ENCODE measurements at places on chromosomes 11 and 22. TPM values are rescaled to one million over a fixed set of nuclear protein-coding genes. Genes with fewer than 3 reads are reported as not detected.

DNA sequence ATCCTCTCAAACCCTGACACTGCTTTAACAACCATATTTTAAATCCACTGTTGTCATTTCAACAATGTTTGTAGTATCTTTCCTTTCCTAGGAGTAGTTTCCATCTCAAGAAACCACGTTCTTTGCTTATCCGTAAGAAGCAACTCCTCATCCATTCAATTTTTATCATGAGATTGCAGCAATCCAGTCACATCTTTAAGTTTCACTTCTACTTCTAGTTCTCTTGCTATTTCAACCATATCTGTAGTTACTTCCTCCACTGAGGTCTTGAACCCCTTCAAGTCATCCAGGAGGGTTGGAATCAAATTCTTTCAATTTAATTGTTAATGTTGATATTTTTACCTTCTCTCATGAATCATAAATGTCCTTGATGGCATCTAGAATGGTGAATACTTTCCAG lies 22.4 kb downstream of the CCDC82 start:
- no peak overlapping the region for H3K4me3 ChIP-seq
- no peaks in the 10 kb centered on the region for H3K27me3 ChIP-seq
- H3K27ac ChIP-seq, result no peak overlapping the region

DNA sequence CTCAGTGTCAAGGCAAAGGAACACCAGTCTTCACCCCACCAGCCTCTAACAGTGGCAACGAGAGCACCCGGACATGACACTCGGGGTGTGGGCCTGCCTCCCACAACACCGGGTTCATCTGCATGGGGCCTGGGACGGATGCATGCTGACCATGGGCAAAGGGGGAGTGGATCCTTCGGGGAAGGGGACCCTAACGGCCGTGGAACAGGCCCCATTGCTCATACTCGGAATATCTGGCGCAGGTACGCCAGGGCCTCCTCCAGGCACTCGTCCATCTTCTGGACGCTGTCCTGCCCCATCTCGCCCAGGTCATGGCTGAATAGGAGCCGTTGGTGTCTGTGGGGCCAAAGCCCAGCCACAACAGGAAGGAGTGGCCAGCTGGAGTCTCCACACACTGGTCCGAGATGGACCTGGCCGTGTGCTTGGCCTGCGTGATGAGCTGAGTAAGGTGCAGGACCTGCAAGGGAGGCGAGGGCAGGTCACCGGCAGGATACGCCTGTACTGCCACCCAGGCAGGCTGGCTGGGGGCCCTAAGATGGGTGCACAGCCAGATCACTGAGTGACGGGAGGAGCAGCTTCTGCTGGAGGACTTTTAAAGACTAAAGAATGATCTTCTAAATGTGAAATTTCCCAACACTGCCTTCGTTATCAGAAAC lies 96.8 kb downstream of the MED15 start:
- H3K4me1 ChIP-seq, result peaks cover 9% of the 10 kb centered on the region
- H3K36me3 ChIP-seq, result no peaks in the 10 kb centered on the region
- no peak for DNase-seq
- H3K27me3 ChIP-seq, result no peaks in the 10 kb centered on the region
- H3K27ac ChIP-seq, result no peak overlapping the region

Gene CNIH2
- not detected for total RNA-seq

Gene YPEL4
- total RNA-seq, result 1.7 TPM

Gene MB
- total RNA-seq, result not detected

Gene DUSP18
- total RNA-seq, result 6.9 TPM
